Activated T-cell treated with anti-CD3 and anti-CD28 coated beads for 24 hours (primary cell): ENCODE measurements at places on chromosomes 7 and 10.

- DNase-seq: no peak
Measured at GRCh38 chr10:33900596-33900995, 566.1 kb upstream of the NRP1 start.

GRCh38 chr7:14751461-14751860 is 151.1 kb downstream of the DGKB start:
- no peak for DNase-seq

DNA sequence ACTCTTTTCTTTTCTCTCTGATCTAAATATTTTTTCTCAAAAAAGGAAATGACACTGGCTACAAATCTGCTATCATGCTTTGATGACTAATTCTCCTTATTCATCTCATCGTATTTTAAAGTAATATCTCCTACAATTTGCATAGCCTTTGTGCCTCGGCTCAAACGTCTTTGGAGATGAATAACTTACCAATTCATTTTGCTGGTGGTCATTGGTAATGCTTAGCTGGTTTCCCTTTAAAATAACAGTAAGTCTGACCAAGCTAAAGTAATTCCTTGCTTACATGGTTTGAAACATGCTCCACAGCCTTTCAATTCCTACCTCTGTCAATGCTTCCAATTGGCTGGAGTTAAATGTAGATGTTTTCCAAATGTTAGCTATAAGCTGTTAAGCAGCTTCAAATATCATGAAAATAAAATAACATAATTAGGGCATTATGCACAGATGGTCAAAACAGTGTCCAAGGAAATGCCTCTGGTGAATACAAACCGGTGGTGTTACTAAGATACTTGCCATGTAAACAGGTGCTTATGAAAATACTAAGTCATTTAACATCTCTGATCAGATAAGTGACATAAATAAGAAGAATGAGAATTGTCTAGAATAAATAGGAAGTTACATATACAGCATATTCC is 435.0 kb downstream of the POM121L12 start:
- DNase-seq: no peak

DNA sequence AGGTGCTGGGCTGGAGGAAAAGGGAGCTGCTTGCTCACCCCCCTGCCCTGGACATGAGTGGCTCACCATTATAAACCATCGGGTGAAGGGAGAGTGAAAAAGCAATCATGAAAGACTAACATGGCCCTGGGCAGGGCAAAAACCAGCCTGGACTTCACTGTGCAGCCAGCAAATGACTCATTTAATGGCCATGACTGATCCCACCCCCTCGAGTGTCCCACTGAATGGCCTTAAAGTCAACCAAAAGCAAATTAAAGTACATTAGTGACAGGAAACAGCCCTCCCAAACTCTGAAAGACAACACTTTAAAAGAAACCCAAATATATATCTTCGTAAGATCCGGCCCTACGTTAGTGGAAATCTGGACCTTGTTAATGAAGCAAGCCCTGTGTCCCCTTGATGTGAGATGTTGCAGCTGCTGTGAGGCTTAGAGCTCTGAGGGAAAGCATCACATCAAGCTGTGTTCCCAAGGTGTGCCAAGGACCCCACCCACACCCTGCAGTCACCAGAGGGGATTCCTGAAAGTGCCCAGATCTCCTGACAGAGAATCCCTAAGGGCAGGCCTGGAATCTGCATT is 31.2 kb downstream of the ADCYAP1R1 start:
- DNase-seq: no peak
